Cardiac muscle cell (in vitro differentiated cells and primary cell): ENCODE measurements at places on chromosomes 4 and X. TPM values are rescaled to one million over a fixed set of nuclear protein-coding genes. Genes with fewer than 3 reads are reported as not detected.

CD38 gene
- 0.69 TPM in 1 of 2 replicates, not detected in the other for polyA plus RNA-seq

EREG gene
- not detected in 2 replicates for polyA plus RNA-seq

ASB5 gene
- polyA plus RNA-seq: 0.45 TPM in 1 of 2 replicates, not detected in the other

DCLK2 gene
- polyA plus RNA-seq: 3.2 and 4.3 TPM in 2 replicates

TMEM31 gene
- 1.7 and 1.8 TPM in 2 replicates for polyA plus RNA-seq

GPM6B gene
- 8.7 and 16.4 TPM in 2 replicates for polyA plus RNA-seq

MID1 gene
- polyA plus RNA-seq: 34.6 and 56.1 TPM in 2 replicates

TENT5D gene
- polyA plus RNA-seq: not detected in 2 replicates

CCDC110 gene
- polyA plus RNA-seq: 1.8 TPM in 1 of 2 replicates, not detected in the other

GAGE1 gene
- not detected in 2 replicates for polyA plus RNA-seq

TSPAN7 gene
- 41.4 and 50.9 TPM in 2 replicates for polyA plus RNA-seq

USO1 gene
- 46.6 and 50.5 TPM in 2 replicates for polyA plus RNA-seq

SORCS2 gene
- 0.92 and 4.4 TPM in 2 replicates for polyA plus RNA-seq

NDST3 gene
- 0.07 TPM in 1 of 2 replicates, not detected in the other for polyA plus RNA-seq

DCAF8L2 gene
- polyA plus RNA-seq: not detected in 2 replicates

PALLD gene
- polyA plus RNA-seq: 157 and 225 TPM in 2 replicates

PPP2R2C gene
- not detected in 2 replicates for polyA plus RNA-seq

CT47A7 gene
- polyA plus RNA-seq: not detected in 2 replicates

ARHGAP36 gene
- polyA plus RNA-seq: not detected in 2 replicates

FREM3 gene
- polyA plus RNA-seq: not detected in 2 replicates

EBP gene
- 100 and 159 TPM in 2 replicates for polyA plus RNA-seq

IRS4 gene
- not detected in 2 replicates for polyA plus RNA-seq

XPNPEP2 gene
- polyA plus RNA-seq: not detected in 2 replicates

KLF8 gene
- 4.3 and 6.8 TPM in 2 replicates for polyA plus RNA-seq
